Fibroblast of lung (primary cell): ENCODE measurements at places on chromosomes 7 and 10. TPM values are rescaled to one million over a fixed set of nuclear protein-coding genes. Genes with fewer than 3 reads are reported as not detected.

ACBD7 gene
- total RNA-seq, result under 0.01 and 4.1 TPM in 2 replicates

ADGRA1 gene
- not detected in 2 replicates for total RNA-seq

GNGT1 gene
- total RNA-seq, result not detected in 2 replicates

SRRT gene
- 29.3 and 32.0 TPM in 2 replicates for total RNA-seq

ZNF503 gene
- total RNA-seq, result 7.1 and 8.2 TPM in 2 replicates

LLCFC1 gene
- not detected in 2 replicates for total RNA-seq

LSM5 gene
- total RNA-seq, result 13.6 and 23.0 TPM in 2 replicates

CCL24 gene
- total RNA-seq, result not detected in 2 replicates

TMEM243 gene
- total RNA-seq, result 25.6 and 33.1 TPM in 2 replicates

NAT16 gene
- not detected in 2 replicates for total RNA-seq

CCM2 gene
- total RNA-seq, result 40.6 and 52.4 TPM in 2 replicates

MYL10 gene
- total RNA-seq, result not detected in 2 replicates

TMEM140 gene
- total RNA-seq, result 13.1 and 29.7 TPM in 2 replicates

ARMC3 gene
- not detected in 2 replicates for total RNA-seq

COL28A1 gene
- total RNA-seq, result under 0.01 and 0.17 TPM in 2 replicates
